ENCODE measurements at places on chromosomes 4 and X.

- no peak for ATAC-seq
Observed at GRCh38 chr4:38787693-38788092, 4.9 kb upstream of the TLR10 start.

- peak; percentile 53 for ATAC-seq
Observed at GRCh38 chr4:81040012-81040659, 9.6 kb downstream of the BMP3 start.

DNA sequence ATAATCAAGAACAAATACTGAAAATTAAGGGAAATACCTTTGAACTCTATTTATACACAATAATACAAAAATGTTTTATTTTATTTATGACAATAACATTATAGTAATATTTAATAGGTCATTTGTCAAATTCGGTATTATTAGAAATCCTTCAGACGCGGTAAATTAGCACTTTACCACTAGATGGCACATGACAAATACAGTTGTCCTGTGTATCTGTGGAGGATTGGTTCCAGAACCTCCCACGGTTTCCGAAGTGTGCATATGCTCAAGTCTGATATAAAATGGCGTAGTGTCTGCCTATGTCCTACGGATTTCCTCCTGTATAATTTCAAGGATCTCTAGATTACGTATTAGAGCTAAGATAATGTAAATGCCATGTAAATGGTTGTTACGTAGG is 8.1 kb upstream of the LINC00632 start:
- no peak for ATAC-seq

DNA sequence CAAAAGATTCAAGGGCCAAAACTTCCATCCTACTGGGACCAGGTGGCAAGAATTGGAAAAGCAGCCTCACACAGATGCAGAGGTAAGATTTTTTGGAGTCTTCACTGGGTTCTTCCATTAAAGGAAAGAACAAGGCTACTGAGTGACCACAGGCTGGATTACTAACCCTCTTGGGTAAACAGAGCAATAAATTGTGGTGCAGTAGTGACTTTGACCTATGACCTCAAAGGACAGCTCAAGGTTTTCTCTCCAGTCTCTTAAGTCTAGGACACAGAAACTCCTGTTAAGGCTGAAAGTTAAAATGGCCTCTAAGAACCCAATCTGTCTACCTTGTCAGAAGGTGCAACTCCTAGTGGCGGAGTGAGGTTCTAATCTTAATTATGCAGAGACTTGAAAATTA is 464.9 kb downstream of the SMARCA1 start:
- ATAC-seq: no peak

DNA sequence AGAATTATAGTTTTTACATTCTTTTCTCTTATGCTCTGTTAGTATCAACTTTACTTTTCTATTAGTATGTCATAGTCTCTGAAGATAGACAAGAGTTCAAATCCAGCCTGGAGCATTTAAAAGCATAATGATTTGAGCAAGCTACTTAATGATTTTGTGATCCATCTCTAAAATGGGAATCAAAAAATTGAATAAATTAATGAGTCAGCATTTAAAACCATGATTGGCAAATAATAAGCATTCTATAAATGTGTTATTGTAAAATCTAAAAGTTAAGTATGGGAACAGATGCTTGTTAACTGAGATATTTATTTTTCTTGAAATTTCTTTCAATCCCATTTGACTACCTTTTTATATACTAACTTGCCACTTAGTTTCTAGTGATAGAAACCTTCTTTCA is 391.6 kb downstream of the PCDH7 start:
- ATAC-seq: no peak

GRCh38 chr4:83905952-83906351 is 370.0 kb downstream of the GPAT3 start:
- no peak for ATAC-seq

- ATAC-seq: no peak
Observed at GRCh38 chr4:113442826-113443225, 318.7 kb downstream of the CAMK2D start.

- ATAC-seq: peak; percentile 55
Observed at GRCh38 chrX:79081895-79082512, 62.5 kb upstream of the GPR174 start.

DNA sequence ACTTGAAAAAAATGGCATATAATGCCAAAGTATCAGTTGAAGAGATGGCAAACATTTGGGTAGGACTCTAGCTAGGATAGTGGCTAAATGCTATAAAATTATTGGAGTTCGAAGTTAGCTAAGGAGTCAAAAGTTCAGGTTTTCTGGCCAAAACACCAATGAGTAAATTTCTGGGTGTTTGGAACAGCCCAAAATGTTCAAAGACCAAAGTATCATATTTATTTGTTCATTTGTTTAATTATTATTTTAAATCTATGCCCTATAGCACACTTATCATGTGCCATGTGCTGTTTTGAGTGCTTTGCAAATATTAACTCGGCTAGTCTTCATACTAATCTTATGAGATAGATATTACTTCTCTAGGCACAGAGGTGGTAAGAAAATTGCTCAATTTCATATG is 285.5 kb downstream of the TEX13C start:
- no peak for ATAC-seq

- ATAC-seq: no peak
Observed at GRCh38 chr4:138941037-138941436, 74.5 kb upstream of the NOCT start.

DNA sequence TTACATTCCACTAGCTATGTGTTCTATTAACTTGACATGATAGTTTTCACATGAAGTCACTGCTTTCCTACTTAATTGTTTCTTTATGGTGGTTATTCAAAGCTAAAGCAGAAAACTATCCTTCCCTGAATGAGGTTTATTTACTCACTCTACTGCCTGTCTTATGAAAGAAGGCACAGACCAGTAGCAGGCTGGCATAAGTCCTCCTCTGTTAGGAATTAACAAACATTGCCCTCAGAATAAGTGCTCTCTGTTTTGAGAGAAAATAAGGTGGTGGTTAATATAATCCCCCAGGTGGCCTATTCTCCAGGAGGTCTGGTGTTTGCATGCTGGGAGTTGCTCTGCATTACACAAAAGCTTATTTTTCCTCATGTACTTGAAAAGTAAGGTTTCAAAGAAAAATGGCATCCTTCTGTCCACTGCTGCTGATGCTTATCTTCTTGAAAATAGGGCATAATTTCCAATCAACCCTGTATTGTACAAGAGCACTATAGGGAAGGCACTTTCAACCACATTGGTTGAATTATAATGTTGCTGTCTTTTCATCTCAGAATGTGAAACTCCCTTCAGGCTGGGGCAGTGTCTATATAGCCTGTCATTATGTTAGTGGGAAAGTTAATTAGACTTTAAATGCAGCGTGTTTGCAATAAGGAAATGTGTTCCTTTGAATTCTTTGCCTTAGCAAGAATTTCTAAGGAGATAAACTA is 119.7 kb upstream of the TBC1D9 start:
- ATAC-seq: no peak

DNA sequence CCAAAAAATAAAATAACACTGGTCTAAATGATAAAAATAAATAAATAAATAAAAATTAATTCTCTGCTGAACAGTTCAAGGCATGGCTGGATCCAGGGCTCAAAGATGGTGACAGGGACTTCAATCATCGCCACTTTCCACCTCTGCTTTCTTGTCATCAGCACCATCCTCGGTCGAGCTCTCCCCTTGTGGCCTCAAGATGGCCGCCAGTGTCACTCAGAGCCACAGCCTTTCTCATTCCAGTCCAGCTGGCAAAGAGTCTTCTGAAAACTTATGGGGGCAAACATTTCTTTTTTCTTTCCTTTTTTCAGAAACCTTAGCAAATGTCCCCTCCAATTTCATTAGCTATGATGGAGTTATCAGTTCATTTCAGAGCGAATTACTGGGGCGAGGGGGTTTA is 119.5 kb downstream of the RAB28 start:
- ATAC-seq: no peak

DNA sequence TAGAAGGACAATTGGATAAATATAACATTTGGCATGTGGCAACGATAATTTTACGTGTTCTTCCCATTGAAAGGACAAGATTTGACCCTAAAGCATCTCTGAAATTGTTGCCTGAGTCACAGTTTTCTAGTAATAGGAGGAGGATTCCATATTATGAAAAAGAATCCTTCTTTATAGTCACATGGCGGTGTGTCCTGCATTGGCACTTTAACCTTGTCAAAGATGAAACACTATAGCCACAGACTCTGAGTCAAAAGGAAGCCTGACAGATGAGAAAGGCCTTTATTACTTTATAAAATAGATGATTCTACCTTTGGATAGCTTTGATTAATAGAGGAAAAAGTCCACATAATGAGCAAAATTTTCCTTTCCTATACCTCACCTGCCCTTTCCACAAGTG is 11.5 kb downstream of the LNX1 start:
- no peak for ATAC-seq

- no peak for ATAC-seq
Observed at GRCh38 chr4:152155070-152155469, 380.8 kb downstream of the FBXW7 start.

GRCh38 chr4:174663216-174663615 is 140.9 kb upstream of the HPGD start:
- ATAC-seq: no peak

DNA sequence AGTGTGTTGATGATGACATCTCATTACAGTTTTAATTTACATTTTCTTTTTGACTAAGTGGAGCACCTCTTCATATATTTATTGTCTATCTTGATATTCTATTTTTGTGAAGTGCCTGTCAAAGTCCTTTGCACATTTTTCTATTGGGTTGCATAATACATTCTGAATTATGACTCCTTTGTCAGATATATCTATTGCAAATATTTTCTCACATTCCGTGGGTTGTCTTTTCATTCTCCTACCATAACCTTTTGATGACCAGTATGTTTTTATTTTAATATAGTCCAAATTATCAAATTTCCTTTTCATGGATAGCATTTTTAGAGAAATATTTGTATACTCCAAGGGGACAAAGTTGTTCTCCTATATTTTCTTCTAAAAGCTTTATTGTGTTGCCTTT is 126.4 kb downstream of the PJA1 start:
- ATAC-seq: no peak

- ATAC-seq: no peak
Observed at GRCh38 chr4:19857380-19857779, 394.3 kb upstream of the SLIT2 start.

DNA sequence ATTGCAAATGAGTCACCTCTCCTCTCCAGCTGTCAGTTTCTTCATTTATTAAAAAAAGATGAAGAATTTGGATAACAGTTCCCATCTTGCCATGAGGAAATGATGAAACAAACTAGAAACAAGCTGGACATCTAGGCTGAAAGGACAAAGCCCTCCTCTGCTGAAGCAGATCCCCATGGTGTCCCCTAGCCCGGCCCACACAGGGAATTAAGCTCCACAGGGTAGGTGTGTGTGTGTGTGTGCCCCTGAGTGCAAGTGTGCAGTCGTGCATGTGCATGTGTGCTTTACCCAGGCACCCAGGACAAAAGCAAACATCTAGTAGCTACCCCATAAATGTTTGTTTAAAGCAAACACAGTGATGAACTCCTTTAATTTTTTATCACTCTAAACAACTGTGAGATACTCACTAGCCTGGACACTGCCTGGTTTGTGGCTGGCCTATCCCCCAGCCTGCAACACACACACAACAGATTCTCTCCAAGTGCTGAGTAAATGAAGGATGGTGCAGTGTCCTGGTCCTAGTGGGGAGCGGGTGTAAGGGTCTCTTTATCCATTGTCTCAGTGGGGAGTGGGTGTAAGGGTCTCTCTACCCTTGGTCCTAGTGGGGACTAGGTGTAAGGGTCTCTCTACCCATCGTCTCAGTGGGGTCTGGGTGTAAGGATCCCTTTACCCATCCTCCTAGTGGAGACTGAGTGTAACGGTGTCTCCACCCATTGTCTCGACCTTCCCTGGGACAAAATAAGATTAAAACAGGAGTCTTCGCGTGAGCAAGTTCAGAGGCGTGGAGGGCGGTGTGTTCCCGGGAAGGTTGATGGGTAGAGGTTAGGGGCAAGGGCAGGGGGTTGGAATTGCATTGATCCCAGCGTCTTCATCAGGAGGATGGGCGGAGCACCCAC is 688 bp upstream of the EVC start:
- peak; percentile 27 for ATAC-seq

GRCh38 chr4:184503869-184504300 is 29.5 kb upstream of the IRF2 start:
- ATAC-seq: peak; percentile 82

- no peak for ATAC-seq
Observed at GRCh38 chr4:7189475-7190277, 2.7 kb upstream of the SORCS2 start.

GRCh38 chr4:140706276-140706625 is 49.9 kb downstream of the TBC1D9 start:
- no peak for ATAC-seq

GRCh38 chrX:55057675-55058249 is 17.1 kb upstream of the PAGE2B start:
- peak; percentile 61 for ATAC-seq

- ATAC-seq: no peak
Observed at GRCh38 chrX:119218198-119218597, 17.9 kb upstream of the PGRMC1 start.

DNA sequence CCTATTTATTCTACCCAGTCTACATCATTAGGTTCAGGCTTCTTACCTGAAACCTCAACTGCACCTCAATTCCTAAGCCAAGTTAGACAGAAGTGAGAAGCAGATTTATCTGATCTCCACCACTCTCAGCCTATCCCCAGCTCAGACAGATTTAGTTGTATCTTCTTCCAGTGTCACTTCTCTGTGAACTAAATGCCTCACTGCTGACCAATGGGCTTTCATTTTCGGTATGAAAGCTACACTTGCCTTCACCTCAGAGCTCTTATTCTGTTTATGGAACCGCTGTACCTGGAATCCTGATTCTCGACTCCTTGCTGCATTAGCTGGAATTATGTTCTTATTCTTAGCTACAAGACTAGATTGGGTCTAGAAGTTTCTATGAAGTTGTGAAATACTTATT is 833.2 kb downstream of the CCSER1 start:
- no peak for ATAC-seq

DNA sequence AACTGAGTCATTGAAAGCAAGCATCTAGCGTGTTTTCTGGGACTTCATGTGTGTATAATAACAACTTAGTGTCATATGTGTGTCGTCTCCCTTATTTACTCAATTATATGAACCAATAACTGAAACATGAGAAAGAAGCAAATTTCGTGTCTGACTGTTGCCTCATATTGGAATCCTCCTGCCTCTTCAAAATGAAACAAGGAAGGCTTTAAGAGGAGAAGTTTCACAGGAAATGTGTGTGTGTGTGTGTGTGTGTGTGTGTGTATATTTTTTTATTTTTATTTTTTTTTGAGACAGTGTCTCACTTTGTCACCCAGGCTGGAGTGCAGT is 145.8 kb upstream of the SFRP2 start:
- no peak for ATAC-seq

GRCh38 chr4:186723292-186724057 is at the start of gene FAT1:
Gene FAT1, minus strand, starts transcription at chr4:186723856. Its CDS starts 14,029 bp downstream, at chr4:186709827.
- ATAC-seq: peak; percentile 72

DNA sequence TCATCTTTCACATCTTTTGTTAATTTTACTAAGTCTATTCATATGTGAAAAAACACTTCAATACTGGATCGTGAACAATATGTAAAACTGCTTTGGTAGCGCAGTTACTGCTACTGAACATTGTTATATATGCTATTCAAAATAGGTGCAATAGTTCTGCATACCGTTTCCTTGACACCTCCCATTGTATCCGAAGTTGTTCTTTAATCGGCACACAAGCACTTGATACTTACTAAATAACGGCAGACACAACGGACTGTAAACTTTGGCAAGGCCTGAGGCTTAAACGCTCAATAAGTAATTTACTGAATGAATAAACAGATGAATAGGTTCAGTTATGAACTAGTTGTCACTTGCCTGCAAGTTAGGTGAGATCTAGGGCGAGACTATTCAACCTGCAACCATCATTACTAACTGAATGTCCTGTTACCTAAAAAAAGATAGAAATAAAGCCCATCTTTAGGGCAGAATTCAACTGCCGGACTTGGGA is 620 bp downstream of the ANAPC10 start:
- ATAC-seq: peak; percentile 57

GRCh38 chrX:9376111-9376510 is 88.7 kb upstream of the TBL1X start:
- no peak for ATAC-seq
